ENCODE measurements at places on chromosomes 13 and 19.

- no peak for DNase-seq
Measured at GRCh38 chr19:12379732-12380443, 14.4 kb upstream of the ZNF442 start.

- no peak for DNase-seq
Measured at GRCh38 chr13:113520571-113520970, 30.1 kb upstream of the DCUN1D2 start.

GRCh38 chr13:93915269-93915809, 564.1 kb downstream of the DCT start:
- no peak for DNase-seq

DNA sequence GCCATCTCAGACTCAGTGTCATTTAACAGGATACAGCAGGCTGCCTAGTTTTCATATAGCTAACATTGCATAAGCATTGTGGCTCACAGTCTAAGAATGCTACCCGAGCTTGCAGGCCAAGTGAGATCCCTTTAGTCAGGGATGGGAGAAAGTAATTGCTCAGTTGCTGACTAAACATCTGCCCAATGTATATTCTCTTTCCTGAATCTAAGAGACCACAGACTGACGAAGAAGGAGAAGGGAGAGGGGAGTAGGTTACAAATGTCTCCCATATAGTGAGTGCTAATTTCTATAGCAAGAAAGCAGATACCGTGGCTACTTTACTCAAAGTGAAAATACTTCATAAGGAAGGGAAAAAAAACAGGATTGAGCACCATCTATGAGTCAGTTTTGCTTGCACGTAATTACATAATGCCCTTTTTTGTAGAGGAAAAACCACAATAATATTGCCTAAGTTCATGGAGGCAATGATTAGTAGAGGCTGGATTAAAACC, 453.9 kb downstream of the COG6 start:
- no peak for DNase-seq

DNA sequence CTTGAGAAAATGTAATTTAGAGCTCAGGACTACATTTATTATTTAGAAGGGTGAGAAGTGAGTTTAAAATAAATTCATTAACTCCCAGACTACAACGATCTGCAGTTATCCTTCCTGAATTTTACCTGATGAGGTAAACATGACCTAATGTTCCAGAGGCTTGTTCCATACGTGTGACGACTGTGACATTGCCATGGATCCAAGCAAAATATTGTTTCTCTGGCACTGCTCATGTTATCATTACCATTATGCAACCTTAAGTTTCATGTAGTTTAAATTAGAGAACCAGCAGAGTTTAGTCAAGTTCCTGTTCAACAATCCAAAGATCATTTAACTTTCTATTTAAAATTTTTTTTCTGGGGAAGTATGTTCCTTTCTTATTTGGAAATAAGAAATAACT, 279.6 kb downstream of the KLF5 start:
- DNase-seq: no peak

DNA sequence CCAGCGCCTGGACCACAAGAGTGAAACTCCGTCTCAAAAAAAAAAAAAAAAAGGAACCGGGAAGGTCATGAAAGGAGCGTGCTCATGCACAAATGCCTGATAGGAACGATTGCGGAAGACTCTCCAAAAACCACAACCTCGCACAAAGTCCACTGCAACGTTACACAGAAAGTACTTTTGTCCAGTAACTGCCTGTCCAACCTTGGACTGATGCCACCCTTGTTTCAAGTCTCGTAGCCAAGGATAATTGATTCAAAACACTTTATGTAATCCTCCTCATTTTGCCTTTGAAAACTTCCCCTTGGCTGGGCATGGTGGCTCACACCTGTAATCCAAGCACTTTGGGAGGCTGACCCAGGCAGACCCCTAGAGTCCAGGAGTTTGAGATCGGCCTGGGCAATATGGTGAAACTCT, 13.7 kb downstream of the LGALS7 start:
- DNase-seq: no peak

- no peak for DNase-seq
Measured at GRCh38 chr19:35558400-35559280, 4.8 kb downstream of the ATP4A start.

DNA sequence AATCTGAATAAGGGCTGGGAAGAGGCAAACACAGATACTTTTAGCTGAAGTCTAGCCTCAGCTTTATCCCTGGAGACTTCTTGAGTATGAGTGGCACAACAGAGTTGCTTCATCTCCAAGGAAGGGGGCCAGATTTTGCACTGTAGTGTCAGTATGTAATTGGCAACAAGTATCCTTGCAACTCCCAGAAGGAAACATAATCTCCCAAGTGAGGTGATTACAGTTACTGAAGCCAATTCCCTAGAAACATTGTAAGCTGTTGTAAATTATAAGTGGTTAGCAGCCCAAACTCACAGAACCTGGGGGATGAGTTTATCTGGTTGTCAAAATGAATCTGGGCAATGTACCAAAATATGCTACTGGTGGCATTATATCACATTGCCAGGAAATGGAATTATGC, 2065.7 kb upstream of the PCDH20 start:
- no peak for DNase-seq

DNA sequence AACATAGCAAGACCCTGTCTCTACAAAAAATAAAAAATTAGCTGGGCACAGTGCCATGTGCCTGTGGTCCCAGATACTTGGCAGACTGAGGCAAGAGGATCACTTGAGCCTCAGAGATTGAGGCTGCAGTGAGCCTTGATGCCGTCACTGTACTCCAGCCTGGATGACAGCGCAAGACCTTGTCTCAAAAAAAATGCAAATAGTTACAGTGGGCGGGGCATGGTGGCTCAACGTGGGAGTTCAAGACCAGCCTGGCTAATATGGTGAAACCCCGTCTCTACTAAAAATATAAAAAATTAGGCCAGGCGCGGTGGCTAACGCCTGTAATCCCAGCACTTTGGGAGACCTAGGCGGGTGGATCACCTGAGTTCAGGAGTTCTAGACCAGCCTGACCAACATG, 8.5 kb downstream of the PGLS start:
- DNase-seq: no peak

DNA sequence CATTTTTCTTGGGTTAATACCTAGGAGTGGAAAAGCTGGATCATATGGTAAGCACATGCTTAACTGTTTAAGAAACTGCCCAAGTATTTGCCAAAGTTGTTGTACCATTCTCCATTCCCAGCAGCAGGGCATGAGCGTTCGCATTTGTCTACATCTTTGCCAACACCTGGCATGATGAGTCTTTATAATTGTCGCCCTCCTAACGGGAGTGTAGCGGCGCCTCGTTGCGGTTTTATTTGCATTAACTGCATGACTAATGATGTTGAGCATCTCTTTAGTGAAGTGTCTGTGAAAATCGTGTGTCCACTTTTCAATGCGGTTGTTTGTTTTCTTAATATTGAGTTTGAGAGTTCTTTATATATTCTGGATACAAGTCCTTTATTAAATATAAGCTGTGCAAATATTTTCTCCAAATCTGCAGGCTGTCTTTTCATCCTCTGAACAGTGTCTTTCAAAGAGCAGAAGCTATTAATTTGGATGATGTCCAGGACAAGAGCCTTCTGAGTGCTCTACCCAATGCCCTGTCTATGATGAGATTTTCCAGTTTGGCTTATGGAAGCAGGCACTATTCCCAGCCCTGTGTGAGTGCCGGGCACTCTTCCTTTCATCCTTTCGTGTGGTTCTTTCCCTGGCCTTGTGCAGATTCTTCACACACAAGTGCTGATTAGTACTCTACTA, 202.0 kb downstream of the FOXO1 start:
- DNase-seq: no peak

- no peak for DNase-seq
Measured at GRCh38 chr13:35849256-35849644, 281.9 kb downstream of the DCLK1 start.

All from stimulated activated CD4-positive, alpha-beta T cell treated with anti-CD3 and anti-CD28 coated beads, Interleukin-2, amount 100 ng/mL, for 48 hours (primary cell).